ENCODE measurements at places on chromosomes 5 and 9.
A peak's percentile ranks its signal among the peaks of the same experiment; 100 is the strongest.

- DNase-seq = no peak
Measured at GRCh38 chr9:135303280-135303647, 176.3 kb upstream of the PPP1R26 start.

DNA sequence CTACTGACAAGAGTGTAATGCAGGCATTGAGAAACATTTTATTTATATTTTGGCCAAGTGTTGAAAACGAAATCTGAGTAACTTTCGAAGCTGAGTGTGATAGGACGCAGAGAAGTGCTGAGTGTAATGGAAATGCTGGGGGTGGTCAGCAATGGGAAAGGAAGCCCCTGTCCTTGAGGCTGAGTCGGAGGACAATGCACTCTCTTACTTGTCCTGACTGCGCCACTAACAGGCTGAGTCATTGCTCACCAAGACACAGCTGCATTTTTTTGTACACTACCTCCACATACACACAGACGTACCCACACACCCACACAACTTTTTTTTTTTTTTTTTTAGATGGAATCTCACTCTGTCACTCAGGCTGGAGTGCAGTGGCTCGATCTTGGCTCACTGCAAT, 637.7 kb downstream of the SLCO4C1 start:
- DNase-seq = no peak

DNA sequence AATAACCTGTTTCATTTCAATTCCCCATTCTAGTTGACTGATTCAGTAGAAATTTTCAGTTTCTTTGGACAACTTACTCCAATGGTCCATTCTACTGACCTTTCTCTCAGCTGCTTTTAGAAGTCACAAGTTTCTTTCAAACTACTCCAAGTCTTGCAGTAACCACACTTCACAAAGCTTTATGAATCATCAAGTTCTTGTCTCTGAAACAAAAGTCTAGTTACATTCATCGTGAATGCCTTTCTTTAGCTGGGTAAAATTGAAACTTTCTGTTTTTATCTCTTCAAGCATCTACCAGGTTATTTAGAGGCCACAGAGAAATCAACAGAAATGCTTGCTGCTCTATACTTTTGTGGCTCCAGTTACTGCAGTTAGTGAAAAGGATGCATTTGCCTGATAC, 405.4 kb downstream of the TMEM232 start:
- no peak for DNase-seq

DNA sequence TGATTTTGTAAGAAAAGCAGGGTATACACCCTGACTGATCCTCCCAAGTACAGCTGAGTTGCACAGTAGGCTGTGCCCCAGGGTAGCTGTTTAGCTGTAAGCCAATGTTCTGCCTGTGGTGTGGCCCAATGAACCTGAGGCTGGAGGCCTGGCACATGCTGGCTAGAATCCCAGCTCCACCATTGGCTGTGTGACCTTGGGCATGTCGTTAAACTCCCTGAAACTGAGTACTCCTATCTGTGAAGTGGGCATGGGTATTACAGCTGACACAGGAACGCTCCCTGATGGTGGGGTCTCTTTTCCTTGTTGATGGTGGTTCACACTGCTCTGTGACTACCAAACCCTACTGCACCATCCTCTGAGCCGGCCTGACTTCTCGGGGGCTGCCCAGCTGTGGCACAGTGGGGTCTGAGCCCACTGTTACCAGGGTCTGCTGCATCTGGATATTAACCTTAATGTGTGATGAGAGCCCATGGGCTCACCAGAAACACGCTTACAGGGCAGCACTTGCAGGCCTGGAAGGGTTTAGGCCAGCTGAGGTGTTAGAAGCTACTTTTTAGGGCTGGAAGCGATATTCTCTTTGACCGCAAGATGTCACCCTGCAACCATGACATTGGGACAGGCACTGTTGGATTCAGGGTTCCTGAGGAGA, 7.0 kb upstream of the GADD45G start:
- DNase-seq = peak; percentile 86

DNA sequence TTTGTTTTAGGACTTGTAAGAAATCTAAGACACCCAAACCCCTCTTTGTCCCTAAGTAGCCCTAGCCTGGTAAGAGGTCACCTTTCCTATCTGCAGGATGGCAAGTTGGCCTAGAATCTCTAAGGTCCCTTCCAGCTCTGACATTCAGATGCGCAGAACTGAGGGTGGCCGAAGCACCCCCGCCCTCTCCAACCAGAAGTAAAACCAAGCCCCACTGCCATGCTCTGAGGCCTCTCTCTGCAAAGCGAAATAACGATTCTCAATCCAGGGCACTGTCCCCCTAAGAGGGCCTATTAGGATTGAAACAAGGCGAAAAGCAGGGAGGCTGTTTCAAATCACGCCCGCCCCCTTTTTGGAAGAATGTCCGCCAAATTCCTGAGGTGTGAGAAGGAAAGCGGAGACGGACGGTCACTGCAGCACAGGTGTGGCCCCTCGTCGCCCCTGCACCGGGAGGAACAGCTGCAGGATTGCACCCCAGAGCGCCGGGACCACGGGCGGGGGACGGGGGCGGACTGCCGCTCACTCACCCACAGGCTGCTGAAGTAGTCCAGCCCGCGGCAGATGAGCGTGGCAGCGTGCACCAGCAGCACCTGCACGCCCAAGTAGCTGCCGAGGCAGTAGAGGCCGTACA, 824 bp downstream of the TMEM245 start:
- DNase-seq = no peak

DNA sequence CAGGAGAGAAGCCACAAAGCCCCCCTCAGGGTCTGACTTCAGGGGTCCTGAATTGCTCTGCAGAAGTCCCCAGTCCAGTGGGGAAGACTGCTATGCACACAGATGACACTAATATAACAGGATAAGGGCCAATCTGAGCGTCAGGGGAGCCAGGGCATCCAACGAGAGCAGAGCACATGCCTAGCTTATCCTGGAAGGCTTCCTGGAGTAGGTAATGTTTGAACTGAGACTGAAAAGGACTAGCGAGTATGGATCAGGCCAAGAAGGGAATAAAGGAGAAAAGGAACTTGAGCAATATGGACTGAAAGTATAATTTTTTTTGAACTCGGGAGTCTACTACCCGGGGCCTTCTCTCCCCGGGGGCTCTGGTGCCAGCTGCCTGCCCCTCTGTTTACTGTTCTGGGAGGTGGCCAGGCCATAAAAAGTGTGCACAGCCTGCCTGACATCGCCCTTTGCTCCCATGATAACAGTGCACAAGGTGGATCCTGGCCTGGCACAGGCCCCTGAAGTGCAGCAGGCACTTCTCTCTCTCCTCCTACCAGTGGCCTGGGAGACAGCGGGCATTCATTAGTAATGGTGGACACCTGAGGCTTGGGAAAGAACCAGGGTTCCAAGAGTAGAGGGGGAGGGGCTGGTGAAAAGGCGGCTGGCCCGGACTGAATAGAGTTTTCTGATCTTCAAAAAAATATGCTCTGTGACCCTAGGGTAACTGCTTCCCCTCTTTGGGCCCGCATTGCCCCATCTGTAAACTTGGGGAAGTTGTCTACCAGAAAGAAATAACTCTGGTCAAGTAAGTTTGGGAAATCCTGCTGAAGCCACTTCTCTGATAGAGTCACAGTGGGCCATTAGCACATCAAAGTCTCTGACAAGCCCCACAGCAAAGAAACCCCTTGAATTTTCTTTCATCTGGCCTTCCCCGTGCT, 4.6 kb upstream of the SLC6A7 start:
- DNase-seq = no peak

- no peak for DNase-seq
Measured at GRCh38 chr9:21873540-21874221, 71.2 kb downstream of the MTAP start.

GRCh38 chr5:174378121-174378874, 332.8 kb downstream of the NSG2 start:
- DNase-seq = no peak

GRCh38 chr5:125696762-125697161, 726.4 kb upstream of the GRAMD2B start:
- no peak for DNase-seq

Measured in lung (tissue), 17 donors.